ENCODE measurements at places on chromosomes 12 and 14. TPM values are rescaled to one million over a fixed set of nuclear protein-coding genes. Genes with fewer than 3 reads are reported as not detected.
A peak's percentile ranks its signal among the peaks of the same experiment; 100 is the strongest.

The NOPCHAP1 gene
- 21.1 TPM for total RNA-seq

The RHOJ gene
- total RNA-seq = 16.2 TPM

DNA sequence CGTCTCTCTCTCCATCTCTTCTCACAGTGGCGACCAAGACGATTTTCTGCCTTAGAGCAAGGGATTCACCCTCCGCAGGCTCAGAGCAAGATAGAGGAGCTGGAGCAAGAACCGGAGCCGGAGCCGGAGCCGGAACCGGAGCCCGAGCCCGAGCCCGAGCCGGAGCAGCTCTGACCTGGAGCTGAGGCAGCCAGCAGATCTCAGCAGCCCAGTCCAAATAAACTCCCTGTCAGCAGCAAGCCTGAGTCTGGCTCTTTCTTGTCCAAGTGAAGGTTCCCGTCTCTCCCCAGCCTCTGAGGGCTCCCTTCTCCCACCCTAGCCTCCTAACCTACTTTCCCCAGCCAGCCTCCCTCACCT lies 5.9 kb downstream of the LAG3 start:
- DNase-seq = peak; percentile 51

- DNase-seq = no peak
Measured at GRCh38 chr14:71725922-71726579, 206.2 kb upstream of the RGS6 start.

The SMCO3 gene
- not detected for total RNA-seq

The NANOG gene
- total RNA-seq = 0.27 TPM

DNA sequence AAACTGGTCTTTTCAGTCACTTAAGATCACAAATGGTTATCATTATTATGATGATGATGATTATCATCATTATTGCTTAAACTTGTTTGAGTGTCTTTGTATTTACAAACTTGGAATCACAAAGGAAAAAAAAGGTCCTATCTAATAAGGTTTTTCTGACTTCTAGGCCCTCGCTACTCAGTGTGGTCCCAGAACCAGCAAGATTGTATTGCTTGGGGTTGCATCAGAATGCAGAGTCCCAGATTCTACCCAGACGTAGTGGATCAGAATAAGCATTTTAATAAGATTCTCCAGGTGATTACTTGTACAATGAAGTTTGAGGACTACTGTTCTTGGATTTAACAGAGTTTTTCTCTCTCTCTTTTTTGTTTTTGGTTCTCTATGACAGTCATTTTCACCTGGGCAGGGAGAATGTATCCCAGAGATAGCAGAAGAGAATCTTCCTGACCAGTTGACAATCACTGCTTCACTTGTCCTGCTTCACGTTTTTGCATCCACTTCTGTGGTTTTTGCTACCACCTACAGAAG lies 29.3 kb upstream of the PPP1R12A start:
- no peak for DNase-seq

GRCh38 chr12:6639151-6639801 lies 3.5 kb upstream of the LPAR5 start:
- DNase-seq = no peak

GRCh38 chr12:84763107-84763506 lies 149.5 kb downstream of the SLC6A15 start:
- no peak for DNase-seq

DNA sequence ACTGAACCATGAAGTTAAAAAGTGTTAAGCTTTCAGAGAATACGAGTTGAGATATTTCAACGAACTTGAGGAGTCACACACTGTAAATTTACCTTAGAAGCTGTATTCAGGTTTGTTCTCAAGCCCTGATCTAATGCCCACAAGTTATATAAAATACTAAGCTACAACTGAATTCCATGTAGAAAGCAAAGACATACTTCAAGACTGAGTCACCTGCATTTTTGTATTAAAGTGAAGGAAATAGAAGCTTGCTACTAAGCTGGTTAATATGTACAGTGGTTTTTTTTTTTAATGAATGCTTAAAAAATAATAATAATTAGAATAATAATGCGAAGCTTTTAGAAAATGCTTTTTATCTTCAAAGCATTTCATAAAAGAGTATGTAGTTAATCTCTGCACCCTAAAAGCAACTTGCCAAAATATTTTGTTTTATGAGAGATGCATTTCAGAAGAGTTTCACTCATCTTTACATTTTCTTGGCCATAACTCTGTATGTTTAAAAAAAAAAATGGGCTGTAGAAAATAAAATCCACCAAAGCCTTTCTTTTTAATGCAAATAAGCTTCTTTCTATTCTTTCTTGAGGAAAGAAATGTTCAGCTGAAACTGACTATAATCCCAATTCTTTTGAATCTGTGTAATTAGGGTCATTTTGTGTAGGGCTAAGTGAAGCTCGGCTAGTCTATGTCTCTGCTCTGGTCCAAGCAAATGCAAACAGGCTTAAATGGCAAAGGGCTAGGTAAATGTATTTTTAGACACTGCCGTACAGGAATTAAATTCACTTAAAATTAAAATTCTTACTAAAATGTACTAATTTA lies 1047.5 kb upstream of the FLRT2 start:
- no peak for DNase-seq

GRCh38 chr12:48423171-48423570 lies 49.2 kb upstream of the ANP32D start:
- no peak for DNase-seq

The SSPN gene
- 7.3 TPM for total RNA-seq

GRCh38 chr12:64029013-64029857 lies 184.7 kb downstream of the SRGAP1 start:
- DNase-seq = no peak

GRCh38 chr12:57200497-57200896 lies 16.1 kb upstream of the NXPH4 start:
- no peak for DNase-seq

GRCh38 chr12:130701402-130701744 lies 14.7 kb downstream of the RIMBP2 start:
- DNase-seq = no peak

DNA sequence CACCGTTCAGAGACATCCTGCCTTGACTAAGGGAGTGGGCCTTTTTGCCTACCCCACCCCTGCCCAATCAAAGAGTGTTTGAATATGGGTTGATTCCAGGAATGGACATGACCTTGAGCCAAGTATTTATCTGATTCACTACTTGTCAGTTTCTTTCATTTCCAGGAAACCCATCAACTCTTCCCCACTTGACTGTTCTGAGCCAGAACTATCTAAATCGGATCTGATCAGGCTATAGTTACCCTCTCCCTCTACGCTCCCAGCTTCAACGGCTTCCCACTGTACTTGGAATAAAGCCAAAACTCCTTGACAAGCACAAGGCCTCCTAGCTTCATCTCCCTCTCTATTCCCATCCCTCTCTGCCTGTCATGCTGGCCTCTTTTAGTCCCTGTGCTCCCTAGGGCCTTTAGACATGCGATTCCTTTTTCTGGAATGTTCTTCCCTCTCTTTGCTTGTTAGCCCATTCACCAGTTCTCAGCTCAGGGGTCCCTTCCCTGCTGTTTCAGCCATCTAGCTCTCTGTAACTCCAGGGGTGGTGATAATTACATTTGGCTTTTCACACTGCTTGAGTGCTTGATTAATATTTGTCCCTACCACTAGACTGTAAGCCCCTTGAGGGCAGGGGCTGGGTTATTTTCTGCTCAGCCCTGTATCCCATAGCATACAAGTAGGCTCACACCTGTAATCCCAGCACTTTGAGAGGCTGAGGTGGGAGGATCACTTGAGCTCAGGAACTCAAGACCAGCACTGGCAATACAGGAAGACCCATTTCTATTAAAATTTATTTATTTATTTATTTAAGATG lies 5.5 kb upstream of the ITPK1 start:
- no peak for DNase-seq

GRCh38 chr12:26135010-26135420 lies 10.2 kb upstream of the BHLHE41 start:
- DNase-seq = no peak
